ENCODE measurements at places on chromosomes 2 and 18.

GRCh38 chr2:133526530-133527300 is 41.5 kb downstream of the NCKAP5 start:
- DNase-seq = no peak

GRCh38 chr18:56921896-56922480 is 224.9 kb upstream of the BOD1L2 start:
- DNase-seq = no peak

GRCh38 chr2:42804891-42805290 is 12.5 kb upstream of the HAAO start:
- no peak for DNase-seq

GRCh38 chr2:98025481-98026037 is 29.8 kb upstream of the TMEM131 start:
- DNase-seq = no peak
